ENCODE measurements at places on chromosomes 5 and 9.

GRCh38 chr5:79513308-79513703, 628 bp downstream of the HOMER1 start:
- peak; percentile 34 for DNase-seq

- no peak for DNase-seq
Observed at GRCh38 chr9:92457576-92457975, 24.7 kb downstream of the ASPN start.

DNA sequence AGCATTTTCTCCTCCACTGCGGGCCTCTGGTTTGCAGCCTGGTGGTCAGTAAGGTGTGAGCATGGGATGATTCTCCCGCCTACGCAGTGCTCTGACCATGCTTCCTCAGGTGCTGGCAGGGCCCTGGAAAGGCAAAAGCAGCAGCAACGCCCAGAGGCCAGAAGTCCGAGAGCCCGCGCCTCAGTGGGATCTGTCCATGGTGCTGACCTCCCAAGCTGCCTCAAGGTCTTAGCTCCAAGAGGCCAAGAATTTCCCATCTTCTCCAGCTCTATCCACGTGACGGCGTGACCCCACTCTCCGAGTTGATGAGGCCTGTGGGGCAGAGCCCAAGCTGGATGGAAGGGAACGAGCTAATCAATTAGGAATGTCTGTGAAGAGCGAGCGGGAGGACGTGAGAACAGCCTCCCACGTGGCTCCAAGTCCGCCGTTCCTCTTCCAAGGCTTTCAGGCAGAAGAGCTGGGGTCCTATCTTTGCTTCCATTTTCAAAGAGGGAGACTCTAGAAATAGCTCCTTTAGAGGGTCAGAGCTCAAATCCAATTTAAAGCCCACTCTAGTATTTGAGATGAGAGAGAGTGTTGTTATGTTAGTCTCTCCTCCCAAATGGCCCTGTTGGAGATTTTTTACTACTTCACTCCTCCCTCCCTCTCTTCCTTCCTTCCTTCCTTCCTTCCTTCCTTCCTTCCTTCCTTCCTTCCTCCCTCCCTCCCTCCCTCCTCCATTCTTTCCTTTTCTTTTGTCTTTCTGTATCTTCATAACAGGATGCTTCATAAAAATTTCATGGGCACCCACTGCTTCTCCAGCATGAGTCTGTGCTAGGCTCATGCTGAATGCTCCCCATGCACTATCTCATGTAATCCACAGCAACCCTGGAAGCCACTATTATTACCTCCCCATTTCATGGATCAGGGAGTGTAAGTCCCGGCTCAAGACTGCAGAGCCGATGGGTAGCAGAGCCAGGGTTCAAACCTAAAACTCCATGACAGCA, 69.3 kb downstream of the OLFM1 start:
- no peak for DNase-seq

DNA sequence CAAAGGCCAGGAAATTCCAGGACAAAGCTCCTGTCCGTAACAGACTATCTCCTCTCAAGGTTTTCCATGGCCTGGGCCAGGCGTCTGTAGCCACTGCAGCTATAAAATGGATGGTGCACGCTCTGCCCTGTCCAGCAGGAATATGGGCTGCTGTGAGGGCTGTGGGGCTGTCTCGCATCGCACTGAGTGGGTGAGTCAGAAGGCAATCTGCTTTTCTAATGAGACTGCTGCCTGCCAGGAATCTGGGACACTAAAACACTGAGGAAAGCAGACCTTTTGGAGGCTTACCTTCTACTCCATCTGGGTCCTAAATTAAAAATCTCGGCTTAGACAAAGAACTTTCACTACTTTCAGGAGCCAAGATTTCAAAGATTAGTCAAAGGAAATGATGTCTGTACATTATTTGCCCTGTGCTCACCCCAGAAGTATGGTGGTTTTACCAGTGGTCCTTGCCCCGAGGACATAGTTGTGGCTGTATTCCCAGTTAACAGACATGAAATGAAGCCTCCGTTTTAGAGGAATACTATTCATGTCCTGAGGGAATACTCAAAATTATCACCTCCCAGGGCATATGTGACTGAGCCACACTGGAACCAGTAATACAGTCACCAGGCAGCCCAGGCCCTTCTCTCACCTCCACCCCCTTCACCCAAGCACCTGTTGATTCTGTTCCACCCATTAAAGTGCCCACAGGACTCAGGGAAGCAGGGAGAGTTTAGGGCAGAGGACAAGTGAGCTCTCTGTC, 56.4 kb downstream of the PFDN1 start:
- DNase-seq = no peak

DNA sequence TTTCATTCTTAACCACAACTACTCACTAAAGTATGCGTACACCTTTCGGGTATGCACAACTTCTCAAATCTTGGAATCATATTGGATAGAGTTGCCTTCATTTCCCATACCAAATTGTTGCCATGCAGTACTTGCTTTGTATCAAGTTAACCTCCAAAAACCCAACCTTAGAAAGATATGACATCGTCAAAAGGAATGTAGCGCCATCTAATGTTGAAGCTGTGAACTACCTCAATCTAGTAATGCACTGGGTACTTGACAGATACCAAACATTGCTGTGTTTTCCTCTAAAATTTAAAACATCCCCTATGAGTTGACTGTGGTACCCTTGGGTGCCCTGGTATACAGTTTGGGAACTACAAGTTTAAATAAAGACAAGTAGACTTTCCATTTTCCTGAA, 318.4 kb downstream of the ARL15 start:
- DNase-seq = no peak

DNA sequence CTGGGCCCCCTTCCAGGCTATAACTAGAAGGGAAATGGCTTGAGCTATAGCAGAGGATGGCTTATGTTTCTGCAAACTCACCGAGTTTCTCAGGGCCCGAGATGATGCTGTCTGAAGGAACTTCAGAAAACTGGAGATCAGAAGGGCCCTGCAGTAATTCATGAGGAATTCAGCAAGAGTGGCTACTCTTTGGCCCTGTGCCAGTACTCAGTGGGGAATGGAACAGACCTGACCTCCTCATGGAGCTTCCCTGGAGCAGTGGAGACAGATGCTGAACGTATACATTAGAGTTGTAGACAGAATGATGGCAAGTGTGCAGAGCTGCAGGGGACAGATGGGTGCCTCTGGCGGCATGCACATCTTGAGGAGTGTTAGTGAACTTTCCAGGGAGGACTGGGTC, 17.3 kb upstream of the SMIM32 start:
- DNase-seq = no peak

DNA sequence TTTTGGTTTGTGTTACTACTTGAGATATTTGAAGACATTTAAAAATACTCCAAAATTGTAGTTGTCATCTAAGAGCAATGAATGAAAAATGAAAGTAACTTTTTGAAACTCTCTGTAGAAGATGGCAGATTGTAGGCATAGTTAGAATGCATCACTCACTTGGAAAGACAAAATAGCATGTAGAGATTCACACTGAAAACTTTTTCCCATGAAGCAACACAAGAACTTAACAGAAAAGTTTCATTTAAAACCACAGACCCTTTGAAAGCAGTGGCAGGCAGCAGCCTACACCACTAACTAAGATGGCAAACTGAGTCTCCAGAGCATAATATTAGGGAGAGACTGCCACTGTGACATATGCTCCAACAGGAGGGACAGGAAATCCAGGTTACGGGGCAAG, 18.9 kb upstream of the FAM174A start:
- no peak for DNase-seq

DNA sequence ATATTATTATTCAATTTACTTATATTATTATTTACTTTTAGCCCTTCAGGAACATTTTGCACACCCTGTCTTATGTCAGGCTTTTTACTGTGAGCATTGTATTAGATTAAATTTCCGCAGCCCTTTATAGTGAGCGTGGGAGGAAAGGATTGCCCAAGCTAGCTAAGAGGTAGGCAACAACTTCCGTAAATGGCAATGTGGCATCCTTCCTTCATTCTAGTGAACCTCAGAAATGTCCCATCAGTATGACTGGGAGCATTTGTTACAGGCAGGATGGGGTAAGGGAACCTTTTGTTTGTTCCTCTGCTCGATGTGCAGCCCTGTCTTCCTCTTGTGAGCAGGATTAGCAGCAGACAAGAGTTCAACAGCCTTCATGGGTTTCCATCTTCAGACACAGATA, 6.2 kb upstream of the CD180 start:
- DNase-seq = no peak

DNA sequence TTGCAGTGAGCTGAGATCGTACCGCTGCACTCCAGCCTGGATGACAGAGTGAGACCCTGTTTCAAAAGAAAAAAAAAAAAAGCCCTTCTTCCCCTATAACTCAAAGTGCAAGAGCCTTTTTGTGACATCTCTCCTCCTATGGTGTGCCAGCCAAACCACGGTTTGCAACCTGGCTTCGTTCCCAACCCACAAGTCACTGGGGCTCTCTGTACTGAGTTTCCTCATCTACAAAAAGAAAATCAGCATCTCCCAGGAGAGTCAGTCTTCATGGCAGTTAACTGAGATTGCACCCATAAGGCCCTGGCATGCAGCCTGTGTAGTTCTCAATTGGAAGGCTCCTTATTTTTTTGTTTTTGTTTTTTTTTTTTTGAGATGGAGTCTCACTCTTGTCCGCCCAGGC, 14.8 kb downstream of the ODF2 start:
- no peak for DNase-seq

DNA sequence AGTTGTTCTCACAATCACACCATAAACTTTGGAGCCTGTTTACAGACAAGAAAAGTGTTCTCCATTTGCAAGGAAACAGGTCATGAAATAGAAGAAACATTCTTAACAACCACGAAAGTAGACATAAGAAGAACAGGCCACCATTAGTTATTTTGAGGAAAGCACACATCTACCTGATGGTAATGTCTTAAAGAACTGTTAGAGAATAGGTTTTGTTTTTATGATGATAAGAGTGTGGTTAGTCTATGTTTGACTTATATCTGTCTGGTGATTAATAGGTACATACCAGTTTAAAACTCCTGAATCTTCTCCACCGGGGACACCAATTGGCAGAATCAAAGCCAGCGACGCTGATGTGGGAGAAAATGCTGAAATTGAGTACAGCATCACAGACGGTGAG, 108.3 kb downstream of the CDH6 start:
- DNase-seq = no peak

DNA sequence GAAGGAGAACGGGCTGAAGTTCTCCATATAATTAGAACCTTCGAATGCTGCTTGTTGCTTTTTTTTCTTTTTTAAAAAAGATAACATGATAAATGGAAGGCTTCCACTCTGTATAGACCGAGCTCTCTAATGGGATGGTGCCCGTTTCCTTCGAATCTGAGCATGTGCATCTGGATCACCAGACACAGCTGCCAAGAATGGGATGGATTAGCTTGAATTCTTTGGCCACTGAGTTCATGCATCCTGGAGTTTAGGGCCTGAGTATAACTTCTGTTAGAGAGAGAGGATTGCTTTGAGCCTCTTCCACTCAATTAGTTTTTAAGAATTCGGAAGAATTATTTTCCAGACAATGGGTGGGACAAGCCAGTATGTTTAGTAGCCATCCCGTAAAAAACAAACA, 93.7 kb upstream of the GDNF start:
- DNase-seq = no peak

- peak; percentile 32 for DNase-seq
Observed at GRCh38 chr5:133865113-133865512, 103.3 kb downstream of the C5orf15 start.

- no peak for DNase-seq
Observed at GRCh38 chr5:2263763-2264162, 381.0 kb upstream of the IRX4 start.

GRCh38 chr9:28197653-28198052, 624.4 kb upstream of the C9orf72 start:
- DNase-seq = no peak

DNA sequence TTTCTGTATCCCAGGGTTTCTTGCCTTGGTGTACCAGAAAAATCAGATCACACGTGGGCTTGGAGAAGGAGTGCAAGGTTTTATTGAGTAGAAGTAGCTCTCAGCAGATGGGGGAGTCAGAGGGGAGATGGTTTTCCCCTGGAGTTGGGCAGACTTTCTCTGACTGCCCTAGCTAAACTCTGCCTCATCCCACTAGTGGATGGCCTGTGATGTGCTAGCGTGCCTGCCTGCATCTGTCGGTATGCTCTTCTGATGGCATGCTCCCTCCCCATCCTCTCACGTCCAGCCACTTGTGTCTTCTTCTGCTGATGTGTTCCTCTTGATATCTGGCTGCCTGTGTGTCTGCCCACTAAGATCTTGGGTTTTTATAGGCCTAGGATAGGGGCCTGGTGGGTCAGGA, 616.1 kb upstream of the RGMB start:
- no peak for DNase-seq

- DNase-seq = no peak
Observed at GRCh38 chr9:122001491-122002201, 91.5 kb downstream of the TTLL11 start.

DNA sequence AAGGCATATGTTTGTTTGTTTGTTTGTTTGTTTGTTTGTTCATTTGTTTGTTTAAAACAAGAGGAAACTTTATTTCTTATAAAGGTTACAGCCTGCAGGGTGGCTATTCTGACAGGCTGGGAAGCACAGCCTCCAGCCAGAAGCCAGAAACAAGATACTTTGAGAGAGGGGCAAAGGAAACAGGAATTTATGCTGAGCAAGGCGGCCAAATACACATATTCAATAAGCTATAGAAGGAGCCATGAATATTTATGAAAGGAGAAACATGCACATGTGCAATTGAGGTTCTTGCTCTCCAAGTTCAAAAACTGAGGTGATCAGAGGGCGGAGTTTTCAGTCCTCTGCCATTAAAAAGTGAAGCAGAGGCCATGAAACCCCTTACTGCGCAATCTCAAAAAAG, 19.6 kb downstream of the KLHL3 start:
- no peak for DNase-seq

DNA sequence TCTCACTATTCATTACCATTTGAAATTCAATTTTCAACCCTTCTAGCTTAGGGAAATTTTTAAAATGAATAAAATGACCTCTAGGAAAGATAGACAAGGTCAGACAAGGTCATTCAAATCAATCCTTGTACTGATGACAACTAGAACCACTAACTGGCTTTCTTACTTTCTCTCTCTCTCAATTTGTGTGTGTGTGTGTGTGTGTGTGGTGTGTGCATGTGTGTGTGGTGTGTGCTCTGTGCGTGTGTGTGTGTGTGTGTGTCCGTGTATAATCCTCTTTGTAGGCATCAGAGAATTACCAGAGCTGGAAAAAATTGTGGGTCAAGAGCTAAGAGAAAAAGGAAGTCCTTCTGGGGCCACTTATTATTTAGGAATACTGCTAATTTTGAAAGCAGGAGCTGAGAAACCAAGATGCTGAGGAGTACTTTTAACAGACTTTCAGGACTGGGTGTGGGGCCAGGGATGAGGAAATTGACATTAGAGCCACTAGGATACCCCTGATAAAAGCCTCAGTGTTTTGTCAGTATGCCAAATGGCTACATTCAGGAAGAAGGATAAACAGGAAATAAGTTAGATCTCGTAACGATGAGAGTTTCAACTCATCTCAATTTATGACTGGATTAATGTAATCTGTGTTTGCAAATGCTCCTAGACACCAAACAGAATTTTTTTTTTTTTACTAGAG, 723.3 kb downstream of the CETN3 start:
- no peak for DNase-seq

- DNase-seq = no peak
Observed at GRCh38 chr5:170108266-170108785, 2.6 kb downstream of the FOXI1 start.
